ENCODE measurements at places on chromosomes 1 and 21.

GRCh38 chr1:67257173-67257535, 50.5 kb upstream of the IL12RB2 start:
- no peak for DNase-seq

DNA sequence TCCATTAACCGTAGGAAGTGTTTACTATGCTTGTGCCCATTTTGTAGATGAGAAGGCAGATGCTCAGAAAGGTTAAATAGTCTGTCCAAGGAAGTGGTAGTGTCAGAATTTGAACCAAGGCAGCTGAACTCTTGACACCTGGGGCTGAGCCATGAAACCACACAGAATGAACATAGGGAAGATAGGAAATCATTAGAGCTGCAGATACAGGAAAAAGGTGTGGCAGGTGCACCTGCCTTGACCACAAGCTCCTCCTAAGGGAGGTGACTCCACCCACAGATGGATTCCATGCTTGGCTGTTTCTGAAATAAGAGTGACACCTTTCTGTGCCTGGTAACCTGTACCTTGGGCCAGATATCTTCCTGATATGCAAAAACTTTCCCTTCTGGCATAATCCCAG, 69.9 kb upstream of the IGSF21 start:
- no peak for DNase-seq

DNA sequence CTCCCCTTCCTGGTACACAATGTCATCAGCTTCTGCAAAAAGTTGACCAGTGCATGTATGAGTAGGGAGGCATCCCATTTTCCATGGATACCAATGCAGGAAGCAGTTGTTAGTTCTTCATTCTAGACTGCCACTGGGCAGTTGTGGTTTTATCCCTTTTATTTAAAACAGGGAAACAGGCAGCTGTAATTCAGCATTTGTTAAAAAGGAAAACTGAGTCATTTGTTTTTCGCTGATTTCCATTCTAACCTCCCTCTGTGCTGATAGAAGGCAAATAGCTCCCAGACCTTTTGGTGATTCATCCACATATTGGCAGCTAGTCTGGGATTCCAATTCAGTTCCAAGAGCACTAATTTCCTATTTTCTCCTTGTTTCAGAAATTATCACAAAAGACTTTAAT, 21.1 kb upstream of the ABCA4 start:
- DNase-seq = no peak

DNA sequence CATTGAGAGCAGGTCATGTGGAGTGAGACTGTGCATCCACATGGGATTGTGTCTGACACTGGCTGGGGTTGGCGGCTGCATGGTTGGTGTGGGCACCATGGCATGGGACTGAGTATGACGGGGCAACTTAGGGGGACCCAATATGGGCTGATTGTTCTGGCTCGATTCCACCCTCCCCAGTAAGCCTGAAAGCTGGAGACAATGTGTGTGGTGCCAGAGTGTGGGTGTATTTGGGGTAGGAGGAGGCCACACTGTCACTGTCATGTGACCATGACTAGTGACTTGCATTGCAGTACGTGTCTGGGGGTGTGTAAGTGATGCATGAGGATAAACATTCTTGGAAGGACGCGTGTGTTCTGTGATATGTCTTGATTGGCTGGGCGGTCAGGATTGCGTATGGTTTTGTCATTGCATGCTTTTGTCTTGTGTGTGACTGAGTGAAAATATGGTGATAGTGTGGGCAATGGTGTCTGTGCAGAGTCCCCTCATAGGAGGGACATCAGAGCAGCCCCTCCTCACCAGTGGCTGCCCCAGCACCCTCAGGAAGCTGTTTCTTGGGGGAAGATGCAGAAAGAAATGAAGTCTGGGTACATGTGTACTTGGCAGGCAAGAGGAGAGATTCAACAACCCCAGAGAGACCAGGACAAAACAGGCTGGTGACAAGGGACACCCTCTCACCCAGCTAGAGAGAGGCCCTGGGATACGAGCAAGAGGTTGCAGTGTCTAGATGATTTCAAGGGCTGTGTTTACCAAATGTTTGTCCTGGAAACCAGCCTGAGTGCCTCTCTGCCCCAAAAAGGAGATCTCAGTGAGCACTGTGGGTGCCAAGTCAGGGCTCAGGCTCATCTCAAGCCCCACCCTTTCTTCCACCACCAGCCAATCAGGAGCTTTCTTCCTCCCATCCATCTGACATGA, 36.3 kb downstream of the SDC3 start:
- DNase-seq = no peak

GRCh38 chr1:228863776-228864175, 128.5 kb downstream of the RHOU start:
- no peak for DNase-seq

DNA sequence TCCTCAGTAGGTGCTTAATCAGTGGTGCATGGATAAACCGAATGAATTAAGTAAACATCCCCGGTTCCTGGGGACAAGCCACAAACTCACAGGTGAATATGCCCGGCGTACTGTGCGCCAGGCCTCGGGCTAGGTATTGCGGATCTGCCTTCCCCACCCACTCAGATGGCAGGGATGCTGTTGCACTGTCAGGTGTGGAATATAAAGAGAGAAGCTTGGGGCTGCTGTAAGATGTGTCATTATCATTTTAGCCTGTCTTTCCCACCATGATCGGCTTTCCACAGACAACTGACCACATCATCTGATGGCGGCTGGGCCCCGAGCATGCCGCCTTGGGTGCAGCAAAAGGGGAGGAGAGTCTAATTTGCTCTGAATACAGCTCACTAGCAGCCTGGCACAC, 45.4 kb upstream of the LRP8 start:
- no peak for DNase-seq

- no peak for DNase-seq
These were observed 179.8 kb downstream of the ST6GALNAC3 start for GRCh38 chr1:76254104-76255030.

DNA sequence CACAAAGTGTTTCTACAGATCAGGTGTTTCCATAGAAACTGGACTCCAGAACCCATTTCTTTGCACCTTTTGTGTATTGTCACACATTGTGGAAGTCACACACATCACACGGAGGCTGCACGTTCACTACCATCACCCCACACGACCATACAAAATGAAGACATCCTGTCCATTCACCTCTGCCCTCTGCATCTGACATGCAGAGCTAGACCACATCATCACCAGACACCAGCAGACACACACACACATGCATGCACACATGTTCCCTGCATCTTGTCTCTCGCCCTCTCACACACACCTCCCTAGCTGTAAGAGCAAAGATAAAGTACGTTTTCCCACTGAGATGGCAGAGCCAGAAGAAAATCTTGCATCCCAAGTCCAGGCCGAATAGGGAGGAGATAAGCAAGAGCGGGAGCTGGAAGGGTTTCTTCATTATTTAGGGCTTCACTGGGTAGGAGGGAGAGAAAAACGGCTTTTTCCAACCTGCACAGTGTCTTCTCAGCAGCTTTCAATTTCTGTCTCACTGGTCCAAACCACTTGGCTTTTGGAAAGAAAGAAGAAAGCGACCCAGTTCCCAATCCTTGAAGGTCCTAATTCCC, 709 bp downstream of the PRELP start:
- no peak for DNase-seq

DNA sequence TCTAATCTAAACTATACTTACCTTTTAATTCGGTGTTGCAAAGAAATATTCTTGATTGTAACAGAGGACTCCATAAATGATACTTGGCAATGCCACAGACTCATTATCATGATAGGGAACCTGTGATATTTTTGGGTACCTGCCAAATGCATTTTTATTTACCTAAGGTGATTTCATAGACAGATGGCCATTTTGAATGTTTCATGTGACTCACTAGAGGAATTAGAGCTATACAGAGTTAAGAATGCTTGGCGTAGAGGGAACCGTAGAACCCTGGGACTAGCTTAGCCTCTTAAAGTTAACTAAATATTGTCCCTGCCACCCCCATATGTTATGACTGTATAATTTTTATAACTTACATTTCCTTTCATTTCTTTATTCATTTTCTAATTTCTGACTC, 136.1 kb downstream of the DISP1 start:
- DNase-seq = no peak

DNA sequence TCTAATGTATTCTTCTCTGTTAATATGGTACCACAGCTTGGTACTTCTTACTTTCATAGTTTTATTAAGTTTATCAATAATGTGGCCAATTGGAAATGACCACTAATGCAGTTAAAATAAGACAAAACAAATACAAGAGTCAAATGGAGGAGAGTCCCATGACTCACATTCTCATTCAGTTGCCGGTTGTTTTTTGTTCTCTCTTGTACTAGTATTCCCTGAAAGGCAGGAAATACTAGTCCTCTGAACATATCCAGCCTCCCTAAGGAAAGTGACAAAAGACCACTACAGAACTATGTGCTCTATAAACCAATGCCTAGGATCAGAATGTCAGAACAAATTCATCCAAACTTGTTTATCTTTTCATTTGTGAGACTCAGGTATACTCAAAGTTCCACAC, 165.2 kb upstream of the SAMSN1 start:
- no peak for DNase-seq

DNA sequence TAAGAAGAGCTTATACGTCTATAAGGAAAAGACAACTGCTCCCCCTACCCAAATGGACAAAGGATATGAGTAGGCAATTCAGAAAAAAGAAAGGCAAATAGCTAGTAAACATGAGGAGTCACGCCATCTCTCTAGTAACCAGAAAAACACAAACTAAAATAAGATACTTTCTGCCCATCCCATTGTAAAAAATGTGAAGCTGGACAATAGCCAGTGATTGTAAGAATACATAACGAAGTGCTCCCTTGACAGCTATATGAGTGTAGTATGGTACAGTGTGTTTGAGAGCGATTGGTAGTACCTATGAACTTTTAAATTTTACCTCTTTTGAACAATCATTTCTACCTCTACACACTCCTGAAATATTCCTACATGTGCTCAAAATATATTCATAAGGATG, 7.5 kb upstream of the GJA8 start:
- no peak for DNase-seq

- no peak for DNase-seq
These were observed at the start of gene OPRD1 for GRCh38 chr1:28811766-28812668. Gene OPRD1, plus strand, starts transcription at chr1:28812170. Its CDS starts 214 bp downstream, at chr1:28812384.

DNA sequence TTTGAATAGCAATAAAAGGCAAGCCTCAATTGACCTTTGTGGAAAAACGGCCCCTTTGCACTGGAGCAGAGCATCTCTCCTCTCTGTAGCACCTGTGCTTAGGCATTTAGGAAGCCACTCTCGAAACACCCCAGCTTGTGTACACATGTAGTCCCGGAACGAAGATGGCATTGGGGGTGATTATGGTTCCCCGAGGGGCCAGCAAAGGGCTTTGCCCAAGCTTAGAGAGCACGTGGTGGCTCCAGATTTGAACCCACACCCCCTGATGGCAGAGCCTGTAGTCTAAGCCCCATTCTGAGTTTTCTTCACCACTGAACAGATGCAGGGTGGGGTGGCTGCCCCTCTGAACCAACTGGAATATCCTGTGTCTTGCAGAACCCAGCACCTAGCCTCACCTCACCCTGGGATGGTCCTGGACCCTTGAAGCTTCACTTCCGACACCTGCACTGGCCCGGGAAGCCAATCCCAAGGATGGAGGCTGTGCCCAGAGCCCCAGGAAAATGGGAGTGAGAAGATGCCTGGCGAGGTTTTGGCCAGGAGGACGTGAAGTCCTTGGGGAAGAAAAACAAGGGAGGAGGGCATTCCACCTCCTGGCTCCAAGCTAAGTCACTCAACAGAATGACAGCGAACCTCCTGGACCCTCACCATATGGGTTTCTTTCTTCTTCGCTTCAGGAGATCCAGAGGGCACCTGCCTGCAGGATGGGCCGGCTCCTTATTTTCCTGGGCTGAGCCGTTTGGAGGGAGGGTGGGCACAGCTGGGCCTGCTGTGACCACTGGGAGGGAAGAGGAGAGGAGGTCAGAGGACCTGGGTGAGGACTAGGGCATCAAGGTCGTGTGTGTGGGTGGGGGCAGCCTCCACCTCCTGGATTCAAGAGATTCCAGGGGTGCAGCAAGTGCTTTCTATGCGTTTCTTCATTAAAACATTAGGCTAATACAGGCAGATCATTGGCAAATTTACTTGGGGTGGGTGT, 37.7 kb downstream of the IGFN1 start:
- DNase-seq = peak; percentile 30

DNA sequence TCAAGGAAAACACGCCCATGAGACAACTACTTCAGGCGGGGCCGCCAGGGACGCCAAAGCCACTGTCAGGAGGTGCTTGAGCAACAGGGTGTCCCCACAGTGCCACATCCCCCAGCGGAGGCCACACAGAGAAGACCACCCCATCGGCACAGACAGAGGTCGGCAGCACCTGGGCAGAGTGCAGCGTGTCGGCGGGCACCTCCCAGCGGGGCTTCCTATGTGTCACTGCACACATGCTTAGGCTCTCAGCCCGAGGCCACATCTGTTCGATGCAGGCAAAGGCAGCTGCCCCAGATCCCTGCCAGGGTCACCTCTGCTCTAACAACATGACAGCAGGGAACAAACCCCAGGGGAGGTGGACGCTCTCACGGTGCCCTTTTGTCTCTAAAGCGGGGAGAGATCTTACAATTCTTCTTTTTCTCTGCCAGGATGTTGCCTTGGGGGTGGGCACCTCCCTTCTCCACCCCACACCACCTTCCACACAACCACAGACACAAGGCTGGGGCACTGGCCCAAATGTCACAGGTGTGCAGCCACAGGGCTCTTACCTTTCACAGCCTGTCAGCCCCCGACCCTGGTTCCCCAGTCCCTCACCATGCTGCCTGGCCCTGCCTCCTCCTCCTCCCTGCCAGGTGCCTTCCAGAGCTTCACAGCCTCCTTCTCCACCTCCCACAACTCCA, 4.2 kb downstream of the KRTAP10-8 start:
- no peak for DNase-seq

DNA sequence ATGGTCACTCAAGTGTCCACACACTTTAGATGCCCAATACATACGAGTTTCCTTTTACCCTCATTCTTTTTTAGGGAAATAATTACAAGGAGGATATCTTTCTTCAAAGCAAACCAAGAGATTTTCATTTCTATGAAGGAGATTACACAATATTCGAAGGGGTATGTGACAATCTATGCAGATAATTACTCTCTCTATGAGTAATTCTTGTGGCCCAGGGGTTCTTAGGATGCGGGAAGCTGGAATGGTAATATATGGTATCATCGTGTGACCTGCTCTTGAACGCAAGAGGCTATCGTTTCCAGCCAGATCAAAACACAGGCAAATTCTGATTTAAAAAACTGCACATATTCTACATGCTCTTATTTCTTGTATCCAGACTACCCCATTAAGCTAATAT, 14.6 kb downstream of the DSCAM start:
- no peak for DNase-seq

GRCh38 chr1:151720554-151720953, 768 bp upstream of the RIIAD1 start:
- DNase-seq = no peak

GRCh38 chr1:58576727-58577653, at the start of gene TACSTD2:
Gene TACSTD2, minus strand, starts transcription at chr1:58577252. Its CDS starts 96 bp downstream, at chr1:58577156.
- no peak for DNase-seq

DNA sequence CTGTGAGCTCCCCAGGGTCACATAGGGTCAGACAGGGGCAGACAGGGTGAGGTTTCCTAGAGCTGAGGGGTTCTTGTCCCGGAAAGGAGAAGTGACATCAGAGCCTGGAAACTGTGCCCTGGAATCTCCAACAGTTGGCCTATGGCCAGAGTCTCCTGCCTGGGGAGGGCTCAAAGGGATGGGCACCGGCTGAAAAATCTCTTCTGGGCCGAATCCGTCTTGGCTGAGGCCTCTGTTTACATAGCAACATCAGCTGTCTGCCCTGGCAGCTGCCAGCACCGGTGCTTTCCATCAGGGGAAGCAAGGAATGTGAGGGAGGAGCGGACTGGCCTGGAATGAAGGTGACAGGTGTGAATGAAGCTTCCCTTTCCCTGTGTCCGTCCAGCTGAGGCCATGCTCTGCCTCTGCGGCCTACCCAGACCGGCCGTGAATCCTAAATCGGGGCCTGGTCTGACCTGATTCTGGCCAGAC, 30.7 kb downstream of the VASH2 start:
- DNase-seq = no peak

Data from dorsolateral prefrontal cortex (tissue), 122 donors.